ENCODE measurements at places on chromosomes 7 and 10.

DNA sequence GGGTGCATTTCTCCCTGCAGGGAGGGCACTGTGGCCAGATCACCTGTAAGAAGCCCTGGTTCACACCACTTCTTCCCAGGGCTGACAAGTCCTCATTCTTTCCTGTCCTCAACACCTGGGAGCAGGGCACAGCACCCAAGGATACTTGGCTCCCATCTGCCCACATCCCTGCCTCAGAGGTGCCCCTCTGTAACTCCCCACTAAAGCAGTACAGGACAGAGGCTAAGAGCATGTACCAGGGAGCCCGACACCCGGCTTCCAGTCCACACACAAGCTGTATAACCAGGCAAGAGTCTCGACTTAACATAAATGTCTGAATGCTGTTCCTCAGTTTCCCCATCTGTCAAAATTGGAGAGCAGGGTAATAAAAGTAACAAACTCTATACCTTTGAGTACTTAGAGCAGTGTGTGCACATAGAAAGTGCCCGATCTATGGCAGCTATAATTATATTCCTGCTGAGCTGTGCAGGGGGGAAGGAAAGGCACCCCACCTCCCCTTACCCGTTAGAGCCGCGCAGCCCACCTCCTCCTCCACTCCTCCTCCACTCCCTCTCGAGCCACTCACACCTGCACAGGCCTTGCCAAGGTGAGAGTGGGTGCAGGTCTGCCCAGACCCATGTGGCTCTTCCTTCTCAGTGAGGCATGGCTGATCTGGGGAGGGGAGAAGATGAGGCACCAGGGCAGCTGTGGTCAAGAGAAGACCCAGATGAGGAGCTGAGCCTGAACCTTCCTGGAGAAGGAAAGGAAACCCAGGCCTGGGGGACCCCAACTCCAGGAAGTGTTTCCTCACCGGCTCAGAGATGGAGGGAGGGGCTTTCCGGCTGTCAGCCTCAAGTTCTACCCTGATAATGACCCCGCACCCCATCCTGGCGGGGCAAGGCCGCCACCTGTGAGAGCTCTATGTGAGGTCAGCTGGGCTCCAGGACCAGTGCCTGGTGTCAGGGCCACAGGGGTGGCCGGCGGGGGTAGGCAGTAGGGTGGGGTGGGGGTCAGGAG lies 22.6 kb downstream of the PODXL start:
- DNase-seq: no peak

DNA sequence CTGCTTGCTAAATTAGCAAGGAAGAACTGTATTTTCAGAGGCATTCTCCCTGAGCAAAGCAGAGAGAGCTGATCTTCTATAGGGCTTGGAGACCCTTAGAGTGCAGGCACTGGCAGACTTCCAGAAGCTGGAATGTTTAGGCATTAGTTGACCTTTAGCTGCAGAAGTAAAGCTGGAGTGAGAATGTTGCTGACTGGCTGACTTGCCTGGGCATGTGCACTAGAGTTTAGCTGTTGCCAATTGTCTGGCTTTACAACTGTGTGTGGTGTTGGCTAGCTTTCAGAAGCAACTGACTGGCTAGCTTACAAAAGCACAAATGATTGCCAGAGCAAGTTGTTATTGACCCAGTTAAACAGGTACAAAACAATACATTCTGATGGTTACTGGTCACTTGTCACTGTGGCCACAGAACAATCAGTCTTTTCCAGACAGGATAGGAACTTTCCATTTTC lies 25.1 kb downstream of the FAM13C start:
- DNase-seq: no peak

GRCh38 chr10:33212061-33212748 lies 122.3 kb downstream of the NRP1 start:
- DNase-seq: no peak

DNA sequence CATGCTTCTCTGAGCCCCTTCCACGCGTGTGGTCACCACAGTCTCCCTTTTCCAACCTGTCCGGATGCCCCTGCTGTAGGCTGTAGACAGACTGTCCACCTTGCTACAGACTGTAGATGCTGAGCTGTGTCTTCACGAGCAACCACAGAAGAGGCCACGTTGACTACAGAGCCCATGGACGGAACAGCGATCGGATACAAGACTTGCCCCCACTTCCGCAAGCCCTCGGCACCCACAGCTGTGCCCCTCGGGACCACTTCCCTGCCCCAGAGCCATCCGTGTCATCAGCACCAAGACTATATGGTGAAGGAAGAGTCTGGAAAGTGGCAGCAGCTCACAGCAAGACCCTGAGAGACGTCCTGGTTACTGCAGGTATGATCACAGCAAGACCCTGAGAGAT lies 491.4 kb downstream of the DNAJB6 start:
- no peak for DNase-seq

DNA sequence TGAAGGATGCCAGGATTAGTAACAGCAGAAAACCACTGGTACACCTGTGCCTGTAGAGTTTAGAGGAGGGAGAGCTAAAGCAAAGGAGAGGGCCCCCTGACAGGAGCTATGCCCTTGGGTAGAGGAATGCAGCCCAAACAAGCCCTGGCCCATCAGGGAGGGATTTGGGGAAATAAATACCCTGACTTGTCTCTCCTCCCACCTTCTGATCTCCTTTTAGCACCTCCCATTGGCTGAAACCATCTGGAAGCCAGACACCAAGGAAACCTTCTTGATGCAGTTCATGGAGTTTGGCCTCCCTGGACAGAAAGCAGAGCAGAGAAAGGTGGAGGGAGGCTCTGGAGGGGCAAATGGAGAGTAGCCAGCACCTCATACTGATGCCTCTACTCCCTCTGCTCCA lies 45.3 kb downstream of the ADRA2A start:
- no peak for DNase-seq

- DNase-seq: no peak
Measured at GRCh38 chr10:855079-855478, 76.4 kb downstream of the LARP4B start.

DNA sequence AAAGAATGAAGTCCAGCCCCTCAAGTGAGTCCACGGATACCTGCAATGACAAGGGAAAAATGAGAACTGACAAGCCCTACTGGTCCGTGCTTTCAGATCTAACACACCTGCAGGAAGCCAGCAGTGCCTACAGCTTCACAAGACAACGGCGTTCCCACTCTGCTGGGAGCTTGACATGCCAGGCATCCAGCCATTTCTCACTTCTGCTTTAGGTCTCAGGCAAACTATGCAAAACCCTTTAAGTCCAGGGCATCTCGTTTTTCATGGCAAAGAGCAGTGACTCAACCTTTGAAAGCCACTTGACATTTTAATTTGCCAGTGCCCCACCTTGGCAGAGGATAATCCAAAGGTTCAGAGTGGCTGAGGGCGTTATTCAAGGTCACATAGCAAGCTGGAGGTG lies 49.1 kb upstream of the GPAM start:
- no peak for DNase-seq

- no peak for DNase-seq
Measured at GRCh38 chr10:93876381-93876780, 17.4 kb upstream of the SLC35G1 start.

- no peak for DNase-seq
Measured at GRCh38 chr10:55426138-55426537, 625.1 kb upstream of the PCDH15 start.

DNA sequence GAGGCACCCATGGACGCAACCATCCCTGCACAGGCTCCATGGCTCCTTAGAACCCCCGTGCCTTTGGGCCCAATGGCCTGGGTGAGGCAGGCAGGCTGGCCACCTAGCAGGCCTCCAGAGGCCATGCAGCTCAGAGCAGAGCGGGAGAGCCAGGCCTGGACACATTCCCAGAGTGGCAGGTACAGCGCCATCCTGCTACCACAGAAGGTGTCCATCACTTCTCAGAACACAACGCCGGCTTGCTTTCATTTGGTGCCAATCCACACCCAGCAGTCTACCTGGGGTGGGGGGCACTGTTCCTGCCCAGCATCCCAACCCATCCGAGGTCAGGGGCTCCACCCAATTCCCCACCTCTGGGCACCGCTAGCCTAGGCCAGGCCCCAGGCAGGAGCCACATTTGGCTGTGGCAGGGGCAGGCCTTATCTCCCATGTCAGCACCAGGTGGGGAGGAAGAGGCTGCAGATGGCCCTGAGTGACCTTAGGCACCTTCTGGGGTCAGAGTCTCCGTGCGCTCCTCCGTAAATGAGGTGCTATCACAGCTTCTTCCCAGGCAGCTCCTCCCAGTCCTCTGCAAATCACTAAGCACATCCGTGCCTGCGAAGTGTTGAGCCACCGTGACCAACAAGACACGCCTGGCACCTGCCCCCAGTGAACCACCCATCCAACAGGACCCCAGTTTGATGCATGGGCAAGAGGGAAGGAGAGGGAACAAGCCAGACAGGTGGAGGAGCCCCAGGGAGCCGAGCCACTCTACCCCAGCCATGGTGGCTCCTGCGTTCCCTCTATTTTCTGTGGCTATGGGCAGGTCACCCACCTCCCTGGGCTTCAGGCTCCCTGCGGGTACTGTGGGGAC lies 14.2 kb downstream of the KCNH2 start:
- DNase-seq: no peak

DNA sequence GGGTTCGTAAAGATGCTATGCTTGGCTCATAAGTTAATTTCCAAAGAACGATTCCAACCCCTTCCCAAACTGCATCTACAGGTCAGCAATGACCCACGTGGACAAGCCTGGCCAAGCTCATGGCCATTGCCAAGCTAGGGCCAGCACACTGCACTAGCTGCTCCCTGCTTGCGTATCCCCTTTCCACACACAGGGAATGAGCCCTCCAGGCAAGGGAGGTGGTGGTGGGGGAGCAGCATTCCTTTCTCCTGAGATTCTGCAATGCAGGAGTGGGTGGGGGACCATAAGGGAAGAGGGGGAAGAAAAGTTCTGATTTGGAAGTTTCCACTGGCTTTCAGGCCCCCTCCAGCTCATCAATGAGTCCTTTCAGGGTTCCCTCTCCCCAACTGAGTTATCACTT lies 56.0 kb downstream of the SH3PXD2A start:
- peak; percentile 42 for DNase-seq

DNA sequence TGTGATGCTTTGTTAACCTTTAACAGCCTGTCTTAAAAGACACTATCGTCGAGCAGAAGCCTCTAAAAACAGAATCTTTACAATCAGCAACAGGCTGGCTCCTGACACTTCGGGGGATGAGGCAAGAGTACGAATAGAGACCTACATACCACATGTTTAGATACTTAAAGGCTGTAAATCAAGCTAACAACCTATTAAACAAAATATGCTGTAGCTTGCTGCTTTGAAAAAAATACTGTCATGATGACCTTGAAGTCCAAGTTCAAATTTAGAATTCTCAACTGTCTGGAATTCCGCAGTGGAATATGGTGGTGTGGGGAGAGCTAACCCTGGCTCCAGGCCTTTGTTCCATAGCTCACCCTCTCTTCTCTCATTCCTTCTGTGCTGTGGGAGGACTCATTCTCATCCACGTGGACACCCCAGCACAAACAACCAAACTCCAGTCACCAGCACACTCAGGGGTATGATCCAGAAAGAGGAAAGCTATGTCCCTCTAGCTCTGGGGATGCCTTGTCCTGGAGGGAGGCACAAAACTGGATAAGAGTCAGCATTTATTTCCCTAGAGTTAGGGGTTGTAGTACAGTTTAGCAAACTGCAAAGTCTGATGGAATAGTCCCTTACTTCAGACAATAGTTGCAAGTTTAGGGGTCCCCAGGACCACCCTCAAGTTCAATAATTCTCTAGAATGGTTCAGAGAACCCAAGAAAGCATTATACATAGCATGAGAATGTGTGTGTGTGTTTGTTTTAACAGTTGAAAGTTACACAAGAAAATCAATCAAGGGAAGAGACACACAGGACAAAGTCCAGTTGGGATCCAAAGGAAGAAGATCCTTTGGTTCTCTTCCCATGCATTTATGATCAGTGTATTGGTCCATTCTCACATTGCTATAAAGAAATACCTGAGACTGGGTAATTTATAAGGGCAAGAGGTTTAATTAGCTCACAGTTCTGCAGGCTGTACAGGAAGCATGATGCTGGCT lies 196.1 kb upstream of the SVIL start:
- DNase-seq: no peak

- DNase-seq: no peak
Measured at GRCh38 chr10:35140727-35141126, 14.1 kb downstream of the CREM start.

GRCh38 chr10:118506671-118507590 lies 88.5 kb downstream of the PRLHR start:
- DNase-seq: no peak

DNA sequence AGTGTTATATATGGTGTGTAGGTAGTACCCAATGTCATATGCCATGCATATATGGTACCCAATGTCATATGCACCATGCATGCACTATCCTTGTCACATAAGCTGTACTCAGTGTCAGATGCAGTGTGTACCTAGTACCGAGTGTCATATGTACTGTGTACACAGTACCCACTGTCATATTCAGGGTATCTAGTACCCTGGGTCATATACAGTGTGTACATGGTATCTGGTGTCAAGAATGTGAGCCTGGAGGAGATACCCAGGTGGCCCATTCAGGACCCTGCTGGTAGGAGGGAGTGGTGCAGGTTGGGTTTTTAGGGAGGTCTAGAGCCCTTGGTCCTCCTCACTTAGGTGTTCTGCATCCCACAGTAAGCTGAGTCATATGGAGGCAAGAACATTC lies 1.8 kb downstream of the ZMYND11 start:
- no peak for DNase-seq

DNA sequence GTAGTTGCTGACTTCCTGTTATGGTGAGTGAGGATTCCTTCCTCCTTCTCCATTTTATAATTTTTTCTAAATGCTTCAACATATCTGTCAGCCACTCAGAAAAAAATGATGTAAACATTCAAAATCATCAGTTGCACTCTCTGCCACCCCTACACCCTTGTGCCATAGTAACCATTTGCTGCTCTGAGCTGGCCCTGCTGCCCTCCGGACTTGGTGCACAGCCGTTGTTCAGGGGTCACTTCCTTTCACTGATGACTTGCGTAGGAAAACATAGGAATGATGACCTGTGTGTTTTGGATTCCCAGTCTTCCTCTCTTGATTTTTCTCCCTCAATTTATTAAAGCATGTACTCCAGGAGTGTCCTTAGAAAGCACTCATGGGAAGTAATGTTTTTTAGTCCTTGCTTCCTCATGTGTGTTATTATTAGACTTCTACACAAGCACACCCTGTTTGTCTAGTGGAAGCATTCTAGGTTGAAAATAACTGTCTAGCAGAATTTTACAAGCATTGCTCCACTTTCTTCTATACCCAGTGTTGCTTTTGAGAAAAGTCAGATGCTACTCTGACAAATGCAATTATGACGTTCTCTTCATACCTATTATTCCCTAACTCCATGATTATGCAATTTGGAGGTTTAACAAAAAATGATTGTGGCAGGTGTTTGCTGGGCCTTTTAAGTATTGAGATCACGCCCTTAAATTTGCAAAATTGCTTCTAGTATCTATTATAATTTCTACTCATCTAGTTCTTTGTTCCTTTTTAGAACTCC lies 62.6 kb upstream of the MTPN start:
- DNase-seq: no peak

- DNase-seq: peak; percentile 61
Measured at GRCh38 chr7:104960741-104961448, 53.1 kb upstream of the KMT2E start.

- DNase-seq: no peak
Measured at GRCh38 chr10:35394934-35395333, 58.6 kb downstream of the CCNY start.

- no peak for DNase-seq
Measured at GRCh38 chr10:75845176-75845947, 413.9 kb downstream of the LRMDA start.

GRCh38 chr7:145474009-145474686 lies 638.3 kb upstream of the TPK1 start:
- no peak for DNase-seq
